Activated CD4-positive, alpha-beta T cell treated with anti-CD3 and anti-CD28 coated beads, Interleukin-2, amount 10 ng/mL, durations not matched to agents 7 days and 5 days (primary cell): ENCODE measurements at places on chromosomes 3 and 15. TPM values are rescaled to one million over a fixed set of nuclear protein-coding genes. Genes with fewer than 3 reads are reported as not detected.
A peak's percentile ranks its signal among the peaks of the same experiment; 100 is the strongest.

The GOLGA6A gene
- total RNA-seq, result not detected

The CTXN2 gene
- total RNA-seq, result not detected

The MAP1A gene
- 9.9 TPM for total RNA-seq

The GMPS gene
- total RNA-seq, result 92.1 TPM

The CSPG5 gene
- total RNA-seq, result 0.40 TPM

The EBLN2 gene
- total RNA-seq, result 6.9 TPM

- H3K4me1 ChIP-seq, result peaks cover 3% of the 10 kb centered on the region
- no peak for DNase-seq
- no peak overlapping the region for H3K27ac ChIP-seq
These were observed 66.0 kb upstream of the GOLIM4 start for GRCh38 chr3:168161696-168162095.

- peak overlapping the region; percentile 72 for H3K4me3 ChIP-seq
- H3K36me3 ChIP-seq, result peaks cover 2% of the 10 kb centered on the region
- H3K4me1 ChIP-seq, result no peaks in the 10 kb centered on the region
- H3K27me3 ChIP-seq, result peaks cover 6% of the 10 kb centered on the region
- H3K27ac ChIP-seq, result no peak overlapping the region
These were observed 1.2 kb downstream of the MKRN3 start for GRCh38 chr15:23566651-23567050.

GRCh38 chr3:152056987-152057386 lies 183.5 kb downstream of the SUCNR1 start:
- no peak for DNase-seq
- H3K4me3 ChIP-seq, result no peak overlapping the region
- peaks cover 12% of the 10 kb centered on the region for H3K27me3 ChIP-seq
- no peak overlapping the region for H3K27ac ChIP-seq
- no peaks in the 10 kb centered on the region for H3K4me1 ChIP-seq
- H3K36me3 ChIP-seq, result no peaks in the 10 kb centered on the region

DNA sequence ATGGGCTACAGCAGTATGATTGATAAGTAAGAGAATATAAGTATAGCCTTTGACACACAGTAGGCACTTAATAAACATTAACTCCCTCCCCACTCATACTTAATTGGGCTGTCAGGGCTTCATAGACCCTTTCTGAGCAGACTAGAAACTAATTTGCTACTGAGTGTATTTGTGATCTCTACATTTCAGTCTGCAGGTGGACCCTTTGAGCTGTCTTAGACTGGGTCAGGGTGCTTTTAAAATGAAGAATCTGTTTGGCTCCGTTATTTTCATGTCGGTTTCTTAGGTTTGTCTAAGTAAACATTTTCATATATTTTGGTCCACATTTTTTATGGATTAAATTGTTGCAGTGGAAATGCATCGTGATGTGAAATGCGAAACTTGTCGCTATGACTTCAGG lies 50.3 kb upstream of the SELENOK start:
- no peak overlapping the region for H3K4me3 ChIP-seq
- H3K36me3 ChIP-seq, result peaks cover 5% of the 10 kb centered on the region
- H3K27me3 ChIP-seq, result peaks cover 11% of the 10 kb centered on the region
- no peaks in the 10 kb centered on the region for H3K4me1 ChIP-seq

GRCh38 chr3:111650378-111651275 lies 55.5 kb upstream of the ZBED2 start:
- peaks cover 10% of the 10 kb centered on the region for H3K4me1 ChIP-seq
- no peak overlapping the region for H3K27ac ChIP-seq
- H3K36me3 ChIP-seq, result peaks cover 94% of the 10 kb centered on the region
- H3K4me3 ChIP-seq, result no peak overlapping the region

- H3K27me3 ChIP-seq, result no peaks in the 10 kb centered on the region
These were observed 310.9 kb downstream of the TBC1D5 start for GRCh38 chr3:17431484-17432045.

DNA sequence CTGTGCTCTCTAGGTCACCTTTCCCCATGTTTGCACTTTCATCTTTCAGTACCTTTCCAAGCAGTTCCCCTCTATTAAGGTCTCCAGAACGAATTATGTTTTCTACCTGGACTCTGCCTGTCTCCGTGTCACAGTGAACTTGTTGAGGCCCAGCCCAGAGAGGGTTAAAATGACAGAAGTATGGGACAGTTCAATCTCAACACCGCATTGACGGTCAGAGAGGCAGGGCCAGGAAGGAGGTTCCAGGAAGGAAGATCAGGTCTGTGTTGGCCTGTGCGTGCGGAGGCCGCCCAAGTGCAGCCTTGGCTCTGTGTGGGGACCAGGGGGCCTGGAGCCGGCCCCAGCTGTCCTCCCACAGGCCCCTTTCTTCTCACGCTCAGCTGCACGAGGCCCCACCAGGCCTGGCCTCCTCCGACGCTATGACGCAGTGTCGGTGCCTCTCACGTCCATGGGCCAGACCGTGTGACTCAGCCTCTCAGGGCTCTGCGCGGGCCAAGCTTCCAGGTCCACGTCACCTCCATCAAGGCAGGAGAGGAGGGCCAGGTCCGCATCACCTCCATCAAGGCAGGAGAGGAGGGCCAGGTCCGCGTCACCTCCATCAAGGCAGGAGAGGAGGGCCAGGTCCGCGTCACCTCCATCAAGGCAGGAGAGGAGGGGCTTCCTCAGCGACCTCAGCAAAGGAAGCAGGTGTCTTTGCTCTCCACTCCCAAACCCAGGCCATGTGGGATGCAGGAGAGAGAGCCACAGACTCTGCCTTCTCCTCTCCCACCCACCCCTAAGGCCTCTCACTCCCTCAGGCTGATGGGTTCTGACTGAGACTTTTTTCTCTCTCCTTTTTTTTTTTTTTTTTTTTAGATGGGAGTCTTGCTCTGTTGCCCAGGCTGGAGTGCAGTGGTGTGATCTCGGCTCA lies 83.1 kb downstream of the CPN2 start:
- no peak for DNase-seq
- no peak overlapping the region for H3K4me3 ChIP-seq
- H3K36me3 ChIP-seq, result no peaks in the 10 kb centered on the region
- H3K27ac ChIP-seq, result no peak overlapping the region
- H3K4me1 ChIP-seq, result peaks cover 19% of the 10 kb centered on the region
- peaks cover 17% of the 10 kb centered on the region for H3K27me3 ChIP-seq

- peak; percentile 42 for DNase-seq
- peaks cover 6% of the 10 kb centered on the region for H3K36me3 ChIP-seq
- no peak within 1 kb of the TSS for H3K27ac ChIP-seq
- H3K4me1 ChIP-seq, result peaks cover 34% of the 10 kb centered on the region
These were observed at the start of gene APBA2 for GRCh38 chr15:28885630-28886430. APBA2 (plus strand) TSS chr15:28885974; CDS start chr15:29053885, 167,911 bp downstream.

DNA sequence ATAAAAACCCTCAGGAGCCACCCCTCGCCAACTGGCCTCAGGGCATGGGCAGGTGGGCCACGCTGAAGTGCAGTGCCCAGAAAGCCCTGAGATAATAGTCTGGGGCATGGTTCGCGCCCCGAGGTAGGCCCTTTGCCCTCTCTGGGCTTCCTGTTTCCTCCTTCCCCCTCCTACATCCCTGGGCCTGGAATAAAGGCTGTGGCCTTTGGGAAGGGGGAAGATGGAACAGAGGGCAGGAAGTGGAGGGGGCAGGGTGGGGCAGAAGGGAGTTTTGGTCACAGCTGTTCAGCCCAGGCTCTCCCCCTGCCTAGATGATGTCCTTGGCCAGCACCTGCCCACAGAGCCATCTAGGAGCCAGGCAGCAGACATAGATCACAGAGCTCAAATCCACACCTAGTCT lies 11.3 kb downstream of the CSRNP1 start:
- DNase-seq, result no peak
- H3K4me3 ChIP-seq, result no peak overlapping the region
- no peaks in the 10 kb centered on the region for H3K27me3 ChIP-seq
- H3K4me1 ChIP-seq, result peaks cover 34% of the 10 kb centered on the region
- peaks cover 46% of the 10 kb centered on the region for H3K36me3 ChIP-seq

- no peaks in the 10 kb centered on the region for H3K4me1 ChIP-seq
- no peak overlapping the region for H3K27ac ChIP-seq
- peaks cover 32% of the 10 kb centered on the region for H3K27me3 ChIP-seq
- H3K4me3 ChIP-seq, result no peak overlapping the region
- H3K36me3 ChIP-seq, result no peaks in the 10 kb centered on the region
- no peak for DNase-seq
These were observed 279.3 kb upstream of the THBS1 start for GRCh38 chr15:39301589-39301999.

DNA sequence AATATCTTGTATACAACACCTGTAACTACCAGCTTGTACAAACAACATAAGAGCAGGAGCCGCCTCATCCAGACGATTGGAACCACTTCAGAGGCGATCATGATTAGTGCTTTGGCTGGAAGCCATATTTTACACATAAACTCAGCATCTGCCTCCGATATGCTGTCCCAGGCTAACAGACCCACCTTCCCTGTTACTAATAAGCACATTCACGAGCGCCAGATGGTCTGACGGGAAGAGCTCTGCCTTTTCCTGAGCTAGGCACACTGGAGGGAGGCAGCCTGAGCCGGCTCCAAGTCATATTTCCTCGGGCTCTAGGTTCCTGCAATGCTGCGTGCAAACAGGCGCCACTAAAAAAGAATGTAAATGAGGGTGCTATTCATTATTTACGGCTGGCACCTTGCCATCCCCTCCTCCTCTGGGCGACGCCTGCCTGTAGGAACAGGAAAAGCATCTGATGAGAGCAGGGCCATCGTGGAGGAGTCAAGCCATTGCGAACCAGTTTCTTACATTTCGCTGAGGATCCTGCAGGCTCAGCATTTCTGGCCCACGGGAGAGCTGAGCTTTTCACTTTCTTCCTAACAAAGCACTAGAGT lies 98.2 kb downstream of the ANXA2 start:
- peaks cover 2% of the 10 kb centered on the region for H3K27me3 ChIP-seq
- no peaks in the 10 kb centered on the region for H3K36me3 ChIP-seq
- H3K4me1 ChIP-seq, result no peaks in the 10 kb centered on the region
- no peak overlapping the region for H3K4me3 ChIP-seq
- no peak overlapping the region for H3K27ac ChIP-seq

- H3K27me3 ChIP-seq, result no peaks in the 10 kb centered on the region
- no peaks in the 10 kb centered on the region for H3K36me3 ChIP-seq
- no peak overlapping the region for H3K4me3 ChIP-seq
- DNase-seq, result no peak
These were observed 195.9 kb downstream of the TP63 start for GRCh38 chr3:189827108-189827507.

DNA sequence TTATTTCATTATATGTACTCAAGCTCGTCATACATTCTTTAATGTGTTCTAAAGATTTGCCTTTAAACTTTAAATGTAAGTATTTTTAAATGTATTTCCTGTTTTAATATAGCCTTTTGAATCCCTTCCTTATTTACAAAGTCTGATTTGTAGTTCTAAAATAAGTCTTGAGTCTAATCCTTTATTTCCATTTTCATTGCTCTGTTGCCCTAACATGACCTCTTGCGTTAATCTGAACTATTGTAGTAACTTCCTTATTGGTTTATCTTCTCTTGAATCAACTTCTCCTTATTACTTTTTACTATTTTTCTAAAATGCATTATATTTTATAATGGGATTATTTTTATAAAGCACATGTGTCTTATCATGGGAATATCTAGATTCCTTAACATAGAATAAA lies 24.0 kb downstream of the KNL1 start:
- no peak overlapping the region for H3K4me3 ChIP-seq
- H3K36me3 ChIP-seq, result peaks cover 53% of the 10 kb centered on the region
- no peak for DNase-seq
- H3K4me1 ChIP-seq, result no peaks in the 10 kb centered on the region

- H3K4me1 ChIP-seq, result no peaks in the 10 kb centered on the region
- peak; percentile 2 for DNase-seq
- H3K4me3 ChIP-seq, result no peak overlapping the region
- no peaks in the 10 kb centered on the region for H3K36me3 ChIP-seq
These were observed 61.8 kb downstream of the SCN5A start for GRCh38 chr3:38587548-38588131.

- H3K4me3 ChIP-seq, result no peak overlapping the region
- H3K27ac ChIP-seq, result no peak overlapping the region
- DNase-seq, result no peak
- H3K4me1 ChIP-seq, result peaks cover 19% of the 10 kb centered on the region
- H3K27me3 ChIP-seq, result no peaks in the 10 kb centered on the region
- peaks cover 2% of the 10 kb centered on the region for H3K36me3 ChIP-seq
These were observed 27.6 kb downstream of the SLC28A1 start for GRCh38 chr15:84911879-84912660.

DNA sequence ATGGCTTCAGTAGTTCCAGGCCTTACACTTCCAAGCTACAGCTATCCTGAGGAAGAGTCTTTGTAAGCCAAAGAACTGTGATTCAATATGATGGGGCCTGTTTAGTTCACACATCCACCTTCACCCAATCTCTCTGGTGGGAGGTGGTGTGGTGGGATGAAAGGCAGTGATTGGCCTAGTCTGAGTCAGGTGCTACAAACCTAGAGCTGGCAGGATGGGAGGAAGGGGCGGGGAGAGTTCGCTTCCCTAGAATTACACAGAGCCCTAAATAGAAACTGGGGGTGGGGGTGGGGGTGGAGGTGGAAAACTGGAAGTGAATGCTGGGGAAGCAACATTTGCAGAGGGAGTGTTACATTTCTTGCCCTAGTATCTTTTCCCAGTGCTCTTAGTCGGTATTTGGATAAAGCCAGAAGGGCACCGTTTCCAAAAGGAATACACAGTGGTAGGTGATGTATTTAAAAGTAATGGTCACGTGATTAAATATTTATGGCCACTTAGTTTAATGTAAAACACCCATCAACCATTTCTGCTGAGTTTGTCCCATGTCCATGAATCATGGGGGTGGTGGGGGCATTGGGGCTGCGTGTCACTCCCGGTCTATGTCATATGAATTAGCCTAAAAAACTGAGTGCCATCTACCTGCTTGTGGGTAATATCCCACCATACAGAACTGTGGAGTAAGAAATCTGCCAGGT lies 247.6 kb upstream of the PROK2 start:
- peaks cover 2% of the 10 kb centered on the region for H3K27me3 ChIP-seq
- H3K27ac ChIP-seq, result no peak overlapping the region
- H3K36me3 ChIP-seq, result no peaks in the 10 kb centered on the region
- no peak overlapping the region for H3K4me3 ChIP-seq

- H3K27ac ChIP-seq, result no peak overlapping the region
- no peaks in the 10 kb centered on the region for H3K36me3 ChIP-seq
- H3K4me3 ChIP-seq, result no peak overlapping the region
- no peaks in the 10 kb centered on the region for H3K27me3 ChIP-seq
These were observed 148.0 kb upstream of the OSTN start for GRCh38 chr3:191051037-191051436.

- no peak overlapping the region for H3K4me3 ChIP-seq
- peak overlapping the region; percentile 31 for H3K27ac ChIP-seq
- peaks cover 27% of the 10 kb centered on the region for H3K4me1 ChIP-seq
- DNase-seq, result no peak
- H3K27me3 ChIP-seq, result peaks cover 7% of the 10 kb centered on the region
- no peaks in the 10 kb centered on the region for H3K36me3 ChIP-seq
These were observed 68.0 kb downstream of the SLTM start for GRCh38 chr15:58865425-58865880.

GRCh38 chr3:141280690-141281089 lies 49.1 kb downstream of the PXYLP1 start:
- H3K4me1 ChIP-seq, result peaks cover 11% of the 10 kb centered on the region

GRCh38 chr15:31409171-31409570 lies 82.5 kb downstream of the KLF13 start:
- no peak overlapping the region for H3K27ac ChIP-seq

GRCh38 chr3:4543110-4543509 lies 50.0 kb downstream of the ITPR1 start:
- H3K27ac ChIP-seq, result no peak overlapping the region
- DNase-seq, result no peak
- no peaks in the 10 kb centered on the region for H3K27me3 ChIP-seq
- H3K36me3 ChIP-seq, result peaks cover 9% of the 10 kb centered on the region
- no peaks in the 10 kb centered on the region for H3K4me1 ChIP-seq

- DNase-seq, result no peak
- no peaks in the 10 kb centered on the region for H3K36me3 ChIP-seq
- peaks cover 15% of the 10 kb centered on the region for H3K4me1 ChIP-seq
- H3K27me3 ChIP-seq, result no peaks in the 10 kb centered on the region
- no peak overlapping the region for H3K27ac ChIP-seq
These were observed 5.6 kb downstream of the RPP25 start for GRCh38 chr15:74951006-74951405.

GRCh38 chr15:30953731-30954378 lies 37.6 kb downstream of the MTMR10 start:
- DNase-seq, result no peak
- peaks cover 12% of the 10 kb centered on the region for H3K4me1 ChIP-seq
